ENCODE measurements at places on chromosomes 1 and 21.

DNA sequence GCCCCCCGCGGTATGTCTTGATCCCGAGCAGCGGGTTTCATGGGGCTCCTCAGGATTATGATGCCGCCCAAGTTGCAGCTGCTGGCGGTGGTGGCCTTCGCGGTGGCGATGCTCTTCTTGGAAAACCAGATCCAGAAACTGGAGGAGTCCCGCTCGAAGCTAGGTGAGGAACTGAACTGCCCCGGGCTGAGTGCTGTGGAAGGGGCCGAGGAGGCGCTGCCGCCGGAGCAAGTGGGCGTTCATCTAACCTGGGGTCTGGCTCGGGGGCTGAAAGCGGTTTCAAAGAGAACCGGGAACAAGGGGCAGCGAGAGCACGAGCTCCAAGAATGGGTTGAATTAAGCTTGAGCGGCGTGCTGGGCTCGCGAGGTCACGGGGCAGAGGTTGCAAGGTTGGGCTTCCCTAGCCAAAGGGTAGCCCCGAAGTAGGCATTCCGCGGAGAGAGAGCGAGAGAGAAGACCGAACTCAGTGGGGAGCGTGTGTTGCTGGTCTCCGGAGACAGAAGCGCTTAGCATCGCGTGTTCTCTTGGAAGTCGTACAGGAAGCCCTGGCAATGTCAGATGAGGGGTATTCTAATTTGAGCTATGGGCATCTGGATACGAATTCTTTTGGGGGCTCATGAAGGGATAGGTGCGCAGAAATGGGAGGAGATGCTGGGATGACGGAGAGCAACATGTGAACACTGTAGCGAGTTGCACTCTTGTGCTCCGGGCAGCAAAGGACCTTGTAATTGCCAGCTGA lies 732 bp downstream of the HS2ST1 start:
- peak; percentile 71 for DNase-seq

GRCh38 chr1:54409156-54410142 lies 3.3 kb upstream of the SSBP3 start:
- DNase-seq: peak; percentile 38

- DNase-seq: no peak
Observed at GRCh38 chr1:44526295-44527073, 121.4 kb downstream of the RNF220 start.

- peak; percentile 58 for DNase-seq
Observed at GRCh38 chr1:204513117-204513716, 3.0 kb upstream of the MDM4 start.

- DNase-seq: no peak
Observed at GRCh38 chr1:4108758-4109627, 208.9 kb upstream of the C1orf174 start.

DNA sequence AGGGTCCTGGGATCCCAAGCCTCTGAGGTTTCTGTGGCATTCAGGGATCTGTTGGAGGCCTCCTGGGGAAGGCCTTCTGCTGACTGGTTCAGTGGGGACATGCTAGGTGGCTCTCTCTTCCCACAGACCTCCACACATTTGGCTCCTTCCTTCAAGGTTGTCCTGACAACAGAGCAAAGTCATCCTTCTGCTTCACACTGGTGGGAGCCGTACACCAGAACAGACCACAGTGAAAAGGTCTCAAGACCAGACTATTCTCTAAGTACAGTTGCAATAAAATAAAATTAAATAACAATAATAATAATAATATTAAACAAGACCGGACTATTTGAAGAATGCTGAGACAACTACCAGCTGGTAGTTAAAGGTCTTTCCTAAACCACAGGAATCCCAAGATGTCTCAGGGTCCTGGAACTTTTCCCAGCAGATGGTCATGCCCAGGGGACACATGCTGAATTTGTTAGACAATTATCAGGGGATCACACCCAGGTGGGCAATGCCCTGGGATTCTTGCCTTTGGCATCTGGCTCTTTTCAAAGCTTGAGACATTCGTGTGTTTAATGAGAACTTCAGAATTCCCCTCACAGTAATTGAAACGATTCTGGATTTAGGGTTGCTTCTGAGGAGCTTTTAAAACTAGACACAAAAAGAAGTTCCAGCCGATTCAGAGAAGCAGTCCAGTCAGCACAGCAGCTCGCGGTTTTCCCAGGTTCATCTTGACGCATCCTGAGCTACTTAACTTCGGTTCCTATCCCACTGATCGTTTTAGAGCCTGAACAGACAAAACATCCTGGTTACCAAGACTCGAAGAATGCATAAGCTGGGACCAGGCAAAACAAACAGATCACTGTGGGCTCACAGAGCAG lies 22.9 kb downstream of the HTR1D start:
- no peak for DNase-seq

- DNase-seq: no peak
Observed at GRCh38 chr1:210654176-210654981, 325.7 kb downstream of the HHAT start.

DNA sequence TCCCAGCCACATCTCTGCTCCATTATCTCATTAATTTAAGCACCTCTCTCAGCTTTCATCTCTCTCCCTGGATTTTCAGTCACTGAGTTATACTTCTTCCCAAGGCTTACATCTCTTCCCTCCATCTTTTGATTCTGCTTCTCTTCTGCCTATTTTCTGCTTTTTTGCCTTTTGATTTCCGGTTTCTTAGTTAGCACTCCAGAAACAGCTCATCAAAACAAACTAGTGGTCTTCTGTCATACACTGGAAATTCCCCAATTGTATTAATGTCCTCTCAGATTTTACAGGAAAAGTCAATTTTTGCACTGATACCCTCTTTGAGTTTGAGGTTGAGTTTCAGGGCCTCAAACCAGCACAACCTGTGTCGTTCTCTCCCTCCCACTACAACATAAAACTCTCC lies 1.5 kb downstream of the LCE3E start:
- DNase-seq: no peak

DNA sequence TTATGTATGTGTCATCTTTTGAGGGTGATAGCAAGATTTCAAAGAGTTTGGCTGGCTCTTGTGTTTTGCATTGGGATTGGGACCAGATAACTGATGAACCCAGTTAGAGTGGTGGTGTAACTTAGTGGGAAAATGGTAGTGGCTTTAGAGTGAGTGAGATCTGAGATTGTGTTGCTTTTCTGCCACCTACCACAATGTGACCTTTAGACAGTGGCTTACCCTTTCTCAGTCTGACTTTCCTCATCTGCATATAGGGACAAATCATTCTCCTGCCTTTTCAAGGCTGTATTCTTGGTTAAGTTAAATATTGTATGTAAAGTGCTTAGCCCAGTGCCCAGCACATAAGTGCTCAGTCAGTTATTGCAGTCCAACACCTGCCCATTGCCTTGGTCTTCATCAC lies 31.3 kb downstream of the CENPF start:
- no peak for DNase-seq

DNA sequence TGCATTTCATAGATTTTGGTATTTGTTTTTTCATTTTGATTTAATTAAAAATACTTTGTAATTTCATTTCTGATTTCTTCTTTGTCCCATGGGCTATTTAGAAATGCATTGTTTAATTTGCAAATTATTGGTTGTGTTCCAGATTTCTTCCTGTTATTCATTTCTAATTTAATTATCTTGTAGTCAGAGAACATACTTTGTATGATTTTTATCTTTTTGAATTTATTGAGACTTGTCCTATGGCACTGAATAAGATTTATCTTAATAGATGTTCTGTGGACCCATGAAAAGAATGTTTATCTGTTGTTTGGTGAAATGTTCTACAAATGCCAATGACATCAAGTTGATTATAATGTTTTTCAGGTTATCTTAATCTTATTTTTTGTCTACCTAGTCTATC lies 16.1 kb upstream of the TRABD2B start:
- no peak for DNase-seq

DNA sequence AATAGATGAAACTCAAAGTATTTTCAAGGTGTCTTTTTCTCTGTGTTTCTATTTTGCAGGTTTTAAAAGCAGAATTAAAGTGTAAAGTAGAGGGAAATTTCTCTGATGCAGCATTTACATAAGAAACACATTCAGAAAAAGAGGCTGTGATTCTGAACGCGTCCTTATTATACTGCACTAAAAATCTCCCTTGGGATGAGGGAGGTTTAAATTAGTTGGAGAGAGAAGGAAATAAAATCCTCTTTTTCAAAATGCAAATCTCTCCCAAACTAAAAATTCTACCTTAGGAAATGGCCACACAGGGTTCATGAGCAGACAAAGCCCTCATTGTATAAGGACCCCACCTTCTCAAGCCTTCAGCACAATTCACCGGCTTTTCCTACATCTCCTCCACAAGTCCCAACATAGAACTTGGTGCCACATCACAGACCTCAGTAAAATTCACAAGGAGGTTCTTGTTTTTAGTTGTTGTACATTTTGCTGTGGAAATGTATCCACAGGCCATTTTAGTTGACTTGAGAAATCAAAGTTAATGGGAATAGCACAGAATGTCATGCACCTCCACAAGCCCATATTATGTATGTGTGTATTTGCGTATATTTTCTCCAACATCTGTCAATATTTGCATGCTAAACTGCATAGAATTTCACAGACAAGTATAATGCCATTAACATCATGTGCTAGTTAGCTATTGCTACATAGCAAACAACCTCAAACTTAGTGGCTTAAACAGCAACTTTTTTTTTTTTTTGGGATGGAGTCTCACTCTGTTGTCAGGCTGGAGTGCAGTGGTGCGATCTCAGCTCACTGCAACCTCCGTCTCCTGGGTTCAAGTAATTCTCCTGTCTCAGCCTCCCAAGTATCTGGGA lies 59.8 kb downstream of the MAB21L3 start:
- no peak for DNase-seq

DNA sequence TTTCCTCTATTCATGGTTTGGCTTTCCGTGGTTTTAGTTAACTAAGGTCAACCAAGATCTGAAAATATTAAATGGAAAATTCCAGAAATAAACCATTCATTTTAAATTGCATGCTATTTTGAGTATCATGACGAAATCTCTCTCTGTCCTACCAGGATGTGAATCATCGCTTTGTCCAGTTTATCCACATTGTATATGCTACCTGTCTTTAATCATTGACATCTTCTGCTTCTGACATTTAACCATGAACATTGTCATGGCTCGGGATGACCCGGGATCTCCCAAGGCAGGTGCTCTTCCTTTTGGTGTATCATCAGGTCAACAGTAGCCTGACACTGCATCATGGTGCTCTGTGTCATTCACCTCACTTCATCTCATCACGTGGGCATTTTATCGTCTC lies 125.5 kb upstream of the HNRNPU start:
- no peak for DNase-seq

GRCh38 chr1:76543495-76543894 lies 323.8 kb upstream of the ST6GALNAC5 start:
- DNase-seq: no peak

DNA sequence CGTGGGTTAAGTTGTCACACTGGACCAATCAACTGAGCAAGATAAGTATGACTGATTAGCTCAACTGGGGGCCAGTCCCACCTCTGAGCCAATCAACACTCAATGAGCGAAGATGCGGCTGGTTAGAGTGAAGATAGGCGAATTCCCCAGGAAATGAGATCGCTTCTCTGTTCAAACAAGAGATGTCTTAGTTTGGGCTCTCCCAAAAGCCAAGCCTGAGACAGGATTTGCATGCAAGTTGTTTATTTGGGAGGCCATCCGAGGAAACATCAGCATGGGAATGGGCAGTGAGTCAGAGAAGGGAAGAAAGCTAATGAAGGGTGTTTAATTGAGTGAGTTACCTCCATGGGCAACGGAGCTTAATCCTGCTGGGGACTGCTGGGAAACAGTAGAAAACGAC lies 4.9 kb upstream of the GJB5 start:
- no peak for DNase-seq

- no peak for DNase-seq
Observed at GRCh38 chr1:2405588-2406295, 6.6 kb downstream of the PEX10 start.

DNA sequence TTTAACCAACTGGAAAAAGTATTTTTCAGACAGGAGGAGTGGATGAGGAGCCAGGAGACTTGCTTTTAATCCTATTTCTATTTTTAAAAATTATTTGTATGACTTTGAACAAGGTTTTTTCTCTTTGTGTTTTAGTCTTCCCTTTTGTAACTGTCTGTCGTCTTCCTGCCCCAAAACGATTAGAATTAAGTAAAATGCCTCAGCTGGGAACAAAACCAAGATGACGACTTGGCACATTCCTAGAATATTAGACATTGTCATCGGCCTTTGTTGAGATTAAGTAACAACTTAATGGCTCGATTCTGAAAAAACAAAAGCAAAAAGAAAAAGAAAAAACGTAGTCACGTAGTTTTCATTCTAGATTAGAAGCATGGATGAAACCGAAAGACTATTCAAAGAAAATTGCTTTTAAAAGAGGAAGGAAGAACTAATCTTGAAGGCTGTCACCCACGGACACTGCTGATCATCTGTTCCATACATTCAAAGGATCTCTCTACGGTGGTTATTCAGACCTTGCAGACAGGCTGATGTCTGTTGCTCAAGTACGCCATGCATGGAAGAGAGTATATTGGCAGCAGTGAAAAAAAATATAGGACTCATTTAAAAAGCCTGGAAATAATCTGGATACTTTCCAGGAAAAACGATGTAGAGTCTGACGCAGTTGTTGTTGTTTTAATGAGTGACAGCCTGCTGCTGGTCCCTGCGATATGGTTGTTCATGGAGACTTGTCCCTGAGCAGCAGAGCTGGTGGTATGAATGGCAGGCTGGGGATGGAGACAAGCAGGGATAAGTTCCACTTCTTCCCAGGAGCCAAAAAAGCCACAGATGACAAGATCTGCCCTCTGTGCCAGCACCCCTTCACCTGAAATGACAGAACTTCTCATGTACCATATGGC lies 16.8 kb downstream of the GNG4 start:
- no peak for DNase-seq

GRCh38 chr1:19023787-19024186 lies 67.3 kb upstream of the IFFO2 start:
- no peak for DNase-seq

GRCh38 chr1:102776071-102776470 lies 332.3 kb downstream of the COL11A1 start:
- no peak for DNase-seq

DNA sequence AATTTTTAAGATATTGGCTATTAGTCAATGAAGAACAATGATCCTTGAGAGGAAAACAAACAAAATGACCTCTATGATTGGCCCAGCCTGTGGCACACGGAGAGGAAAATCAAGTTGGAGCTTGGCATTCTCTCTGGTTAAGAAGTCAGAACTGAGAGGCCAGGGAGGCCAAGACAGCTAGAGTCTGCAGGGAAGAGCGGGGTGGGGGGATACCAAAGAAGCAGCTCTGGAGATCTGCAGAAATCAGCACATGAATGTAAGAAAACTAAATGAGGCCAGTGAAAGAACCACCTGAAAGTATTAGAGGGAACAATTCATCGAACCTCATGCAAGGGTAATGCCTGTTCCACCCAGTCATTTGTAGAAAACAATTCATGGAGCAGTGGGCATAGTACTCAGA lies 23.8 kb upstream of the C1orf115 start:
- DNase-seq: no peak

GRCh38 chr1:180424848-180425457 lies 77.4 kb downstream of the ACBD6 start:
- no peak for DNase-seq

All from activated T-cell treated with anti-CD3 and anti-CD28 coated beads, Interleukin-2, amount 50 U/mL, for 48 hours (primary cell).